Mesendoderm (in vitro differentiated cells): ENCODE measurements at places on chromosomes 6 and 20.

- DNase-seq = no peak
These were observed 12.4 kb downstream of the UBE2V1 start for GRCh38 chr20:50100552-50100951.

DNA sequence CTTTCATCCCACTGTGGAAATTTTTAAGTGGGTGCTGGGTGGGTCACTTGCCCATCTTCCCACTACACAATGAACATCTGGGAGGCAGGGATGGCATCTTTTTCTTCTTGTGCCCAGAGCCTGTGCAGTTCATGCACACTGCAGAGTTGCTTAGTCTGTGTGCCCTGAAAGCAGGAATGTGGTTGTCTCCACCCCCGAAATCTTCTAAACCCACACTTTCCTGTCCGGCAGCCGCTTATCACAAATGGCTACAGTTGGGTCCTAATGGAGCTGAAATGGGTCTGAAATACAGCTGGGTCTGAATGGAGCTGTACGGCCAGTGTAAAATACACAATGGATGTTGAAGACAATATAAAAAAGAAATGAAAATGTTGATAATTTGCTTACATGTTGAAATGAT lies 112.1 kb upstream of the PMEPA1 start:
- no peak for DNase-seq

- peak; percentile 56 for DNase-seq
These were observed 6.4 kb downstream of the EXOC2 start for GRCh38 chr6:686497-686896.

DNA sequence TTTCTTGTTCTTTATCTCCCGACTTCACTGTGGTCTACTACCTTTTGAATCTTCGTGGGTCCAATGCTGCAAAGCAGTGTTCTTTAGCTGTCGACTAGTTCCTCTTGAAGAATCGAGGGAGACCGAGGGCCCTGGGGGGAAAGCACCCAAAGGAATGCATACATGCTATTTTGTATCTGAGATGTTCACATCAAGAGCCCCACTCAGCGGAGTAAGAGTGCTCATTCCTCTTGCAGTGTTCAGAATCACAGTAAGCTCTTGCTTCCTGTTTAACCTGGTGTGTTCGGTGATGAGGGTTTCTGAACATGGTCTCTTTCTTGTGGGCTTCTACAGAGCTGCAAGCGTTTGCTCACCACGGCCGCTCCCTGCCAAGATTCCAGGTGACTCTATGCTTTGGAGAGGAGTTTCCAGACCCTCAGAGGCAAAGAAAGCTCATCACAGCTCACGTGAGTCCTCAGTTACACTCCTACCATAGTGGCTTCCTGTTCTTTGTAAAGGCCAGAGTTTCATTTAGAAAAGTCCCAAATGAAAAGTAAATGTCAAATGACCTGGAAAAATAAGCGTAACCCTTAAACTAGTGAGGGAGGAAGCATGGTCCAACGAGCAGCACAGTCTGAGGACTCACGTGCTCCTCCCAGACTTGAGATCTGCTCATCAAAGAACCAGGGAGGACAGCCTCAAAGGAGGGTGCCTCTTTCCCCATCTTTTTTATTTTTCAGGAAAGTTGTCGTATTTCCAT lies 13.3 kb downstream of the IRF4 start:
- DNase-seq = no peak

DNA sequence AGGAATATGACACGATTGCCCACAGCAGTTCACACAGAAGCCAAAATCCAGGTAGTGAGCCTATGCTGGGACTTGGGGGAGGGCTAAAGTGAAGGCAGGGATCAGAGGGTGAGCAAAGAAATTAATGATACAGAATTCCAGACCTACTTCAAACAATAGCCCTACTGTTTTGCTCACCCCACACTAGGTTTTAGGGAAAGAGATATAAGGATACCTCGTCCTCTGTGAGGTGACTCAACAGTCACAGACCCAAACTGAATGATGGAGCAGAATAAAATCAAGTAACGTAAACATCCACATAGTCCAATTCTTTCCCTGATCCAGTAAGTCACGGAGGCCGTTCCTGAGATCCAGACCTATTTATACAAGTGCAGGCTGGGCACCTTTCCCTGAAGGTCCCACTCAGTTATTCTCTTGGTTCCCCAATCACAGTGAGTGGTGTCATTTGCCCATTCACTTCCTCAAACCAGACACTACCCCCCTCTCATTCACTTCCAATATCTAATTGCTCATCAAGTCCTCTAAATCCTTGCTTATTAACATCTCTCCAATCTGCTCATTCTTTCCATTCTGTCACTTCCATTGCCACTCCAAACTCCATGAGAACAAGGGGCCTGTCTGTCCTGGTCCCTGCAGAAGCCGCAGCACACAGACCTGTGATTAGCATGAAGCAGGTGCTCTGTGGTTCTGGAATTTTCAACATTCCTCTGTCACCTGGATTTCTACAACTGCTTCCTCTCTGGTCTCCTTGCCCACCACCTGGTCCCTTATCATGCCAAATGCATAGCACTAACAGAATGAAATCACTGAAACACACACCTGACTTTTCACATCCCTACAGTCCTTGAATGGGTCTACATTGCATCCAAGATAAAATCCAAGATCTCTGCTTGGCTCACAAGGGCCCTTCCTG lies 55.9 kb downstream of the ATXN1 start:
- DNase-seq = no peak

DNA sequence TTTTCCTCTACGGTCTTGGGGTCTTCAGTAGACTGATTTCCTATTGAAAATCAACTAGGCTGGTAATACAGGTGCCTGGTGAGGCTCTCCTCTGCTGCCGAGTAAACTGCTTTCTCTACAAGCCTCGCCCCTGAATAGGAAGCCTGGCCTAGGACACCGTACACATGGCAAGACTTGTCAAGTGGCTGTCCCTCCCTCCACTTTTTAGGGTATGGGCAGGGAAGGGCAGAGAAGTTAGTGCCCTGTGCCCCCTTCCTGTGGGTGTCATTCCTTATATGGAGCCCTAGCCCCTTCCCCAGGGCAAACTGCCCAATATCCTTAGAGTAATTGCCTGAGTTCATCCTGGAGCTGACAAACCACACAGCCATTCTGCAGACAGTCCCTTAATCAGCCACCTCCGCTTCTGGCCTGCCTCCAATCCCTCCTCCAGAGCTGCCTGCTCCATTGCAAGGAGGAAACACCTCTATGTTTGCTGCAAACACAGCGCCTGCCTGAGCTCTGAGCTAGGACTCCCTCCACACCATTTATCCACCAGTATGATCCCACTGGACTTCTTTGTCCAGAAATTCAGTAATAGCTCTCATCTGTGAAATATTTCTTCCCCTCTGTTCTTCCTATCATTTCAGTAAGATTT lies 93.1 kb downstream of the CHD6 start:
- no peak for DNase-seq

DNA sequence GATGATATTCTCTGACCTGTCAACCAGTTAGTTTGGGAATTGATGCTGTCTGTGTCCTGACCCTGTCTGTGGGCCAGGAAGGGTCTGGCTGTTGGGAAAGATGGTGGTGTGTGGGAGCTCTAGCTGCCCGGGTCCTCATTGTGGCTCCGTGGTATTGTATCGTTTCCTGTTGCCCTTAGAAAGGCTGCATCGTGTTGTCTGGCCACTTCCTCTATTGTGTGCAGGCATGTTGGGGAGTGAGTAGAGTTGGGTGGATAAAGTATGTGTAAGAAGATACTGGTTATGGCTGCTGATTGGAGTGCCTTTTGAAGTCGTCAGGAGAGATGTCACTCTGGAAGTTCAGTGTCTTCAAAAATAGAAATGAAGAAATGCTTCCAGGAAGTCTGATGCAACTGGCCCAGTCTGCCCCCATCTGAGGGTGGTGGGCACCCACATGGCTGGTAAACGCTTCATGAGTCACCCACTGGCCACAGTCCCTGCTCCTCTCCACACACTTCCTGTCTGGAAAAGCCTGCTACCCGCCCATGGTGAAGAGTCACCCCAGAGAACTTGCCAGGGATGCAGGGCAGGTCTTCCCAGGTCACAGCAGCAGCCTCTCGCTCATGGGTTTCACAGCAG lies 27.9 kb downstream of the PPARD start:
- no peak for DNase-seq

- DNase-seq = peak; percentile 6
These were observed 79.2 kb downstream of the STXBP5 start for GRCh38 chr6:147283460-147283859.

- peak; percentile 43 for DNase-seq
These were observed 666.0 kb downstream of the PHF3 start for GRCh38 chr6:64301307-64302236.

DNA sequence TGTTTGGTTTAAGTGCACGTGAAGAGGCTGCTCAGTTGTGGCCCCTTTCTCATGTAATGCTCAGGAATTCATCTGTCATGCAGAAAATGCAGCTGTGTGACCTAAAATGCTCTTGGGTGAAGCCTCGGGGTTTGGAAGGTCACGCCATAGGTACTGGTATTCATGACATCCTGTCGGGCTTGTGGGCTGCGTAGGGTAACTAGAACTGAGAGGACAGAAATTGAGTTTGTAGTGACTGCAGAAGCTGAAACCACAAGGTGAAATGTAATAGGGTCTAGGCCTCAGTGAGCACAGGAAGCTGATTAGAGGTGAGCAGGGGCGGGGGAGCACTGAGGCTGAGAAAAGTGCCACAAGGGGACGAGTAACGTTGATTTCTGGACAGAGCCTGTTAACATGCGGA lies 128.8 kb downstream of the SOBP start:
- DNase-seq = no peak

DNA sequence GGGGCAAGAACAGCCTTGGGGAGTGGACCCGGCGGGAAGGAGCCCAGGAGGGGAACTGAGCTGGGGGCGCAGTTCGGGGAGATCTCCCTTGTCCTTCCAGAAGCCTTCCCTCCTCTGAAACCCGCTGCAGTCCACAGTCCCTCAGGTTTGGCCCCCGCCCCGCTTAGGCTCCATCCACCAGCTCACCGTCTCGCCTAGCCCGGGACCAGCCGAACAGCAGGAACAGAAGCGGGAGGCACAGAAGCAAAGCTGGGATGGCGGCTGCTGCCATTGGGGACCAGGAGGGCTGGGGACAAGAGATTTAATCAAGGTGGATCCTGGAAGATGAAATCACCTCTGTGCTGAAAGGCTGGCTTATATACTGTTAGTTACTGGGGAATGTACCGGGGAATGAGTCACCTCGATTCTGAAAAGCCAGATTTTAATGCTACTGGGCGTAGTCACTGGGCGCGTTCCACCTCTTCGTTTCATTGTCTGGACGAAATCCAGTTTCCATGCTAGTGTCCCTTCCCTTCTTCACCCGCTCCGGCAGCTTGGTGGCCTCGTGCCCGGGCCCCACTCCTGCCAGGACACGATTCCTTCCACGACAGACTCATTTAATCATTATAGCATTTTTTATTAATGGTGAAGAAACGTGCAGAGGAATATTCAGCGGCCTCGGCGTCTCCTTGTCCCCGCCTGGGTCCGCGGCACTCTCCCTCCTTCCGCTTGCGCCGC lies at the start of gene RAET1L:
Gene RAET1L (minus strand): TSS at position 332 of the 717 bp plus-strand sequence. CDS start 61 bp downstream, at position 271.
- no peak for DNase-seq

- no peak for DNase-seq
These were observed 22.0 kb downstream of the RNF146 start for GRCh38 chr6:127288705-127289104.

DNA sequence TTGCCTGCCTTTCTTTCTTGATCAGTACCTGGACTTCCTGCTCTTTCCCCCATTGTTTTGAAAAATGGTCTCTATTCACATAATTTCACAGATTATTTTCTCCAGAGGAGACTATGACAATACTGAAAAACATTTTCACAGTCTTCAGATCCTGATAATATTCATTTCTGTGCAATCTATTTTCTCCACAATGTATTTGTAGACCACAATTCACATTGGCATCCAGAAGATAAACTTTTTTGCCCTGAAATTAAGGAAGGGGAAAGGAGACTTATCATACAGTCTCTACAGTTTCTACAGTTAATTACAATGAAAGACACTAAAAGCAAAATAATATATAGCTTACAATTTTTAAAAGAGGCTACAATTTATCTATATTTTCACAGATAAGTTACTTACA lies 18.4 kb downstream of the LCA5 start:
- DNase-seq = no peak

DNA sequence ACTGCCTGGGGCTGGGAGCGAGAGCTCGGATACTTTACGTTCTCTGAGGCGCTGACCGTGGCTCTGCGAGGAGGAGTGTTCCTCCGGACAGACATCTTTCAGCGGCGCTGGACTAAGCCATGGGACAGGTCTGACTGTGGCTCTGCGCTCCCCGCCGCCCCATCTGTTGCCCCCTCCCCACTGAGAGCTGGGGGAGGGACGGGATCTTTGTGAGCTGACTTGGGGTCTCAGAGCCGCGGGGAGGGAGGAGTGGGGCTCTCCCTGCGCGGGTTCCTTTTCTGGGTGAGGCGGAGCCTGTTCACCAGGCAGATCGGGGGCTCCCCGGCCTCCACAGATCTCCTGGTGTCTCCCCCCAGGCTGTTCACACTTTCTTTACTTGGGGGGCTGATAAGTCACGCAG lies 11.3 kb upstream of the GATA5 start:
- DNase-seq = no peak

DNA sequence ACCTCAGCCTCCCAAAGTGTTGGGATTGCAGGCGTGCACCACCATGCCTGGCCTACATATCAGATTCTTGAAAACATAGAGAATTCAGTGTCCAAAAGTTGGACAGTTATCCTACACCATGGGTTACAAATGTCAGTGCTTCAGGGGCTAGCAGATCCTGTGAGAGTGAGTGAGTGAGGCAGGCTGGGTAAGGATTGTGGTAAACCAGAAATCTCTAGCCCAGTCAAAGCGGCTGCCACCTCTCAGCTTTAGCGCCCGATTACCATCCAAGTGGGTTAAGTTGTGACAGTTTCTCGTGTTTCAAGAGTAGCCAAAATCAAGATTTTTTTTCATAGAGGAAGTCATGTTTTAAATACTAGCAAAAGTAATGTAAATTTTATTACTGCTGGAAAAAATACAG lies 21.9 kb upstream of the CSE1L start:
- DNase-seq = no peak

DNA sequence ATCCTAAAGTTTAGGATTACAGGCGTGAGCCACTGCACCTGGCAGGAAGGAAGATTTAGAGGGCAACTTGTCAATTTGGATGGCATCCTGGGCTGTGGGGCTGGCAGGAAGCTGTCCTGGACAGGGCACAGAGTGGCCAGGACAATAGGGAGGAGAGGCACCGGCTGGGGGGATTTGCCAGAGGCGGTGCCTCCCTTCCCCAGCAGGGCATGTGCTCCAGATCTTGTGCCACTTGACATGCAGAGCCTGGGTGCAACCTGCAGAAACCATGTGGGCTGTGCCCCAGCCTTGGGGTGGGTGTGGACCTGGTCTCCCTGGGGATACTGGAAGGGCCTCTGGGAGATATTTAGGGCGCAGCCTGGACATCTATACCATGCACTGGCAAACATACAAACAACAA lies 58.6 kb upstream of the EEF1A1 start:
- no peak for DNase-seq

GRCh38 chr6:135858931-135859330 lies 7.4 kb downstream of the PDE7B start:
- no peak for DNase-seq

GRCh38 chr6:40807484-40807883 lies 220.3 kb upstream of the LRFN2 start:
- no peak for DNase-seq
